Stimulated activated CD8-positive, alpha-beta memory T cell treated with anti-CD3 and anti-CD28 coated beads, Interleukin-7, amount 100 ng/mL, for 24 hours (primary cell): ENCODE measurements at places on chromosomes 4 and X.

- DNase-seq = no peak
Observed at GRCh38 chr4:105469736-105470135, 4.1 kb downstream of the PPA2 start.

GRCh38 chr4:38490753-38491446 is 173.1 kb upstream of the KLF3 start:
- no peak for DNase-seq

GRCh38 chr4:105520819-105521790 is 31.3 kb upstream of the ARHGEF38 start:
- DNase-seq = no peak

GRCh38 chr4:132818091-132818490 is 331.0 kb upstream of the PCDH10 start:
- no peak for DNase-seq

GRCh38 chr4:8912506-8912905 is 40.9 kb upstream of the HMX1 start:
- DNase-seq = no peak
